Activated CD4-positive, alpha-beta T cell treated with anti-CD3 and anti-CD28 coated beads for 48 hours (primary cell): ENCODE measurements at places on chromosomes 7 and 10.

- no peak for DNase-seq
These were observed 32.1 kb upstream of the NMT2 start for GRCh38 chr10:15200626-15201025.

DNA sequence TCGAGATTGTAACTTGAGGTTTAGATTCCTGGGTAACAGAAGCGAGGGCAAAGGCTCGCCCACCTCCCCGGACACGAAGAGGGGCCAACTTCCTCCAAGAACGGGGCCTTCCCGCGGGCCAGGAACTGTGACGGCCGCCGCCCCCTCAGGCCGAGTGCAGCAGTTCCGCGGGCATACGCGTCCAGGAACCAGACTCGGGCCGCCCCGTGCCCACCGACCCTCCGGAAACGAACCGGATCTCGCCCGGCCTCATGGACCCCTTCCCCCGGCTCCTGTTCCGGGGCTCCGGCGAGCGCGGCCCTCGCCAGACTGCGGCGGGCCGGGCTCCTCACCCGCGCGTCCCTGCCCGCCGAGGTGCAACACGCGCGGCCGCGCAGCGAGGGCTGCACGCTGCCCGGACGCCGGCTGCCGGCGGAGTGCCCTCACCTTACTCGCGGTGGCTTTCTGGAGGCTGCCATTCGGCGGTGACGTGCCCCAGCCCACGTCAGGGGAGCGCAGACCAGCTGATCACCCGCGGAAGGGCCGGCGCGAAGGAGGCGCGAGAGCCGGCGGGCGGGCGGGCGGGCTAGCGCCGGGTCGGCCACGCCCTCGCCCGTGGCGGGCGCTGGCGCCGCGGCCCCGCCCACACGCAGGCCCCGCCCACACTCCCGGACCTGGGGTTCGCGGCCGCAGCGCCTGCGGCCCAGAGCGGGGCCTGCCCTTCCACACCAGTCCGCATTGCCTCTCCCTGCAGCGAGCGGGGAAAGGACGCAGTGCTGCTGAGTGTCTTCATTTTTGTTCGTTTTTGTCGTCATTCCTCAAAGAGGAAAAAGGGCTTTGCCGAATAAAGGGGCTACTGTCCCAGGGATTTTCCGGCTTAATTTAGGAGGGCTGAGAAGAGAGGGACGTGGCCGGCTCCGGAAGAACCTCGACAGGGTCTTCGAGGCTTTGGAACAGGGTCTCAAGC is at the start of gene XPNPEP1:
XPNPEP1 (minus strand) TSS at position 536 of the 946 bp plus-strand sequence; CDS start at position 458, 78 bp downstream.
- DNase-seq = peak; percentile 89

- peak; percentile 17 for DNase-seq
These were observed 2.2 kb downstream of the MAP3K8 start for GRCh38 chr10:30436191-30436611.

- no peak for DNase-seq
These were observed 601.7 kb downstream of the ANKRD7 start for GRCh38 chr7:118826246-118826645.

DNA sequence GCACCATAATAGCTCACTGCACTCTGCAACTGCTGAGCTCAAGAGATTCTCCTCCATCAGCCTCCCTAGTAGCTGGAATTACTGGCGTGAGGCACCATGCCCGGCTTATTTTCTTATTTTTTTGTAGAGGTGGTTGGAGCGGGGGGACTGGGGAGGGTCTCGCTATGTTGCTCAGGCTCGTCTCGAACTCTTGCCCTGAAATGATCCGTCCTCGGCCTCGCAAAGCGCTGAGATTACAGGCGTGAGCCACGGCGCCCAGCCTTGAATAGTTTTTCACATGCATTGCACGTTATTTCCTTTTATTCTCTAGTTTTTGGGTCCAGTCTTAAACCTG is 526 bp upstream of the LAMTOR4 start:
- DNase-seq = no peak

- DNase-seq = no peak
These were observed 3.7 kb upstream of the TRIP6 start for GRCh38 chr7:100863406-100863950.

DNA sequence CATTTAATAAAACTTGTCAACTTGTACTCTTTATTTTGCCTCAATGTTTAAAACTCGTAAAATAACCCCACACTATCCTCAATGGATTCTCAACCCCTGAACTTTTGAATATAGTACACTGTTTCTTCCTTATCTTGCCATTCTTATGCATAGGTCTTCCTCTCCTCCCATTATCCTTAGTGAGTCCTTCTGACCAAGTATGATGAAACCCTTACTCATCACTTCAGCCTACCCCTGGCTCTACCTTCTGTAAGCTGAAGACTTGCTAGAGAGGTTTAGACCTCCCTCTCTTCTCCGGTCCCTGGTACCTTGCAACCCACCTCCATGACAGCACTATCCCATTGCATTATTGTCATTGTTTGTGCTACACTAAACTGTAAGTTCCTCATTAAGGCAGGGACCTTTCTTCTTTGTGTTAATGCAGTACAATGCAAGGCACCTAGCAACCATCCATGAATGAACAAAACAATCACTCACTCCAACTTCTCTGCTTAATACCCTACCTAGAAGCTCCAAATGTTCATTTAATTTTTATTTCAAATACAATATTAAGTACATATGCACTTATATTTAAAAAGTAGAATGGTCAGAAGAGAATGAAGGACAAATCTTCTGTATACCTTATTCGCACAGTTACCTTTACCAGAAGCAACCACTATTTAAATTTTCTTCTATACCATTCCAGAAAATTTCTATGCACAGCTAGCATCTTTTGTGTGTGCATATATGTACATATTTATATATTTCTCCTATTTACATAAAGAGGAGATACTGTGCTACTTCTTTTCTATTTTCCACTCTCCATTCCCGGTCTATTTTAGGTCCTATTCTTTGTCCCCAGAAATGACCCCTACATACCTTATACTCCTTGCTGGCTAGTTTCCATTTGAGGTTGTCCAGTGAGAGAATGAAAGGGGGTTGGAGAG is 77.5 kb downstream of the SLC16A9 start:
- DNase-seq = no peak

GRCh38 chr7:103447073-103447960 is 1.3 kb upstream of the SLC26A5 start:
- peak; percentile 64 for DNase-seq
